ENCODE measurements at places on chromosomes 6 and 20.

- no peak for DNase-seq
Measured at GRCh38 chr6:79375635-79376337, 141.3 kb upstream of the HMGN3 start.

- no peak for DNase-seq
Measured at GRCh38 chr20:21933526-21933925, 228.1 kb downstream of the PAX1 start.

DNA sequence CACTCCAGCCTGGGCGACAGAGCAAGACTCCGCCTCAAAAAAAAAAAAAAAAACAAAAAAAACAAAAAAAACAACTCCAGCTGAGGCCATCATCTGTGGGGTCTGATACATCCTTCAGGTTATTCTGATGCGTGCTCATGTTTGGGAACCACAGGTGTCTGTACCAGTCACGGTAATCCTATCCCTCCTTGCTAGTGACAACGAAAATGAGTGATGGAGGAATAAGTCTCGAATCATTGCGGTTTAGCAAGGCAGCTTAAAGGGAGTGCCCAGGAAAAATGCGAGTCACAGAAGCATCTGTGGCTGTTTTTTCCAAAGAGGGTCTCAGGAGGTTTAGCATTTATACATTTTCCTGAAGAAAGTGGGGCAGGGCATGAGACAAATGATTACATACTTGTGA is 48.8 kb downstream of the MCUR1 start:
- peak; percentile 52 for DNase-seq

DNA sequence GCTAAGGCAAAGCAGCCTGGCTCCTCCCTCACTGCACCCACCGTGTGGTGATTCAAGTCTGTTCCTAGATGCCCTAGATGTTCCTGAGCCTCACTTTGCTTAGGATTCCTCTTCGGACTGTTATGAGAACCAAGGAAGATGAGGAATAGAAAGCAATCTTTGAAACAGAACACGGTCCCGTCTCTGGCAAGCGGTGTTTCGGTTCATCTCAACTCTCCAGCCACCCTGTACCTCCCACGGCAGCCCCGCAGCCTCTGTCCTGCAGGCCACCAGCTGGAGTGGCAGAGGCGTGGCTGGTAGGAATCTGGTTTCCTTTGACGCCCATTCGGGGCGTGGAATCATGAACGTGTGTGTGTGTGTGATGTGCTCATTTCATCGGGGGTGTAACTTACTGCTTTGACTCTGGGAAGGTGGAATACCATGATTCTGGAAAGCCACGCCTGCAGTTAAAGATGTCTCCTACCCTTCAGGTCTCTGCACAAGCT is 21.3 kb downstream of the PDE10A start:
- DNase-seq: no peak

- DNase-seq: no peak
Measured at GRCh38 chr6:84074988-84075781, 41.6 kb downstream of the MRAP2 start.

GRCh38 chr6:129695373-129696027 is 14.5 kb downstream of the ARHGAP18 start:
- DNase-seq: no peak

DNA sequence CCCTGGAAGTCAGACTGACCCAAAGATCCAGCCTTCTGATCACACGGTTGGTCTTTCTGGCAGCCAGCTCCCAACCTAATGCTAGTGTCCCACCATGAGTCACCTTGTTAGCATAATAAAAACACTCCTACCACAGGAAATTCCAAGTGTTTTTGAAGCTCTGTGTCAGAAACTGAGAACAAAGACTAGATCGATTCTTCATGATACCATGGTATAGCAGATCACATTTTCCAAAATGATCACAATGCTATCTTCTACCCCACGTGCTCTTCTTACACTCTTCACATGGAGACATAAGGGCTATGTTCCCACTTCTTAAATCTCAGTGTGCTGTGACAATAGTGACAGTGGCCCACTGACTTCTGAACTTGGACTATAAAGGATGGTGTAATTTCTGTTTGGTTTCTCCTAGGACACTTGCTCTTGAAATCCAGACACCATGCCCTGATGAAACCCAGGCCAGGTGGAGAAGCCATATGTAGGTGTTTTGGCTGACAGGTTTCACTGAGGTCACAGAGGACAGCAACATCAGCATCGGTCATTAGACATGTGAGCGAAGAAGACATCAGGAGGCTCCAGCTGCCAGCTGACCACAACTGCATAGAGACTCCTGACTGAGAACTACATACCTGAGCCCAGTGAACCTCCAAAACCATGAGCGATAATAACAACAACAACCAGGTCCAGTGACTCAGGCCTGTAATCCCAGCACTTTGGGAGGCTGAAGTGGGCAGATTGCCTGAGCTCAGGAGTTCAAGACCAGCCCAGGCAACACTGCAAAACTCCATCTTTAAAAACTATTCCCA is 57.5 kb downstream of the MKKS start:
- peak; percentile 93 for DNase-seq

DNA sequence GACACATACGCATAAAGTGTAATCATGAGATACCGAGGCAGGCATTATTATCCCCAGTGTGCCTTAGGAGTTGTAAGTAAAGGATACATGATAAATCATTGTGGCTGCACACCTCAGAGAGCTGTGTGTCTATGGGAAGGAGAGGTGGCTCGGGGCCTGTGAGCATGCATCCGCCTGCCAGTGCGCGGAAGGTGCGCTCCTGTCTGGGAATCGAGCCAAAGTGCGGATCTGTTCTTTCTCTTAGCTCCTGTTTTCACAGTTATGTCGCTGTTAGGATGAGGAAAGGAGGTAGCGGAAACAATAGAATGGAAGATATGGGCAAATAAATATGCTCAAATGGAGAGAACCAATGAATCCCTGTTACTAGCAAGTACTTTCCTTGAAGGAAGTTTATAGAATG is 98.0 kb downstream of the ANKRD6 start:
- DNase-seq: no peak

- peak; percentile 65 for DNase-seq
Measured at GRCh38 chr20:8583566-8584043, 451.5 kb downstream of the PLCB1 start.

- no peak for DNase-seq
Measured at GRCh38 chr6:110681543-110682459, 133.5 kb downstream of the CDK19 start.

GRCh38 chr6:2940010-2940850 is 31.1 kb downstream of the SERPINB6 start:
- DNase-seq: no peak

GRCh38 chr20:19252451-19253120 is 40.1 kb downstream of the SLC24A3 start:
- no peak for DNase-seq

DNA sequence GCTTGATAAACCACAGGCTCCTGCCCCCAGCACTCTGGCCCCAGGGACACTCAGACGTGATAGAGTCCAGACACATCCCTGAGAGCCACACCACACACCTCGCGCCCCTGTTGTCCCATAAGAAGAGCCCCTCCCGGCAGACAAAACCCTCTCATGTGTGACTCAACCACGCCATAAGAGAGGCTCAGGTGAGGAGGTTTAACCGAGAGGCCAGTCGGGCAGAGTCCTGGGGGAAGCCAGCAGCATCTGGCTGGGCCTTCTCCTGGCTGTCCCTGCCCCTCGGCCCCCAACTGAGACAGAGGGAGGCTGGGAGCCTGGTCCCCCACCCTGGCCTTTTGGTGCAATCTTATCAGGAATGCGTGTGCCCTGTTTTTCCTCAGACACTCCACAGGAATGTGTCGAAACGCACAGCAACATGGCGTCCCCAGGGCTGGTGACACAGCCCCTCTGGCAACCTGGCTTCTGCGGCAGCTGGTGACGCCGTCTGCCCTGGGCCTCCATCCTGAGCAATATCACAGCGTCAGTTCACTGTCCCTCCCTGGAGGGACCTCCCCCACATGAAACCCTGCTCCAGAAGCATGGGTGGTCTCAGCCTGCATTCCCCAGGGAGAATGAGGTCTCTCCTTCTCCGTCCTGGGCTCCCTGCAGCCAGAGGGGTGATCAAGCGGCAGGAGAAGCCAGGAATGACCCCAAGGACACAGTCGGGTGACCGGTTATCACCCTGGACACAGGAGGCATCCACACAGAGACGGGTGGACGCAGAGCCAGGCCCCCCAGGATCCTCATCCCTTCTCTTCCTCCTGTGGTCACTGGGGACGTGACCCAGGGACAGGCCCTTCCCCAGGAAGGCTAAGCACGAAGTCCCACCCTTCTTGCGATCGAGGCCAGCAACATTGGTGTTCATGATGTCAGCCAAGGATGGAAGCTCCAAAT is 156.6 kb upstream of the AFDN start:
- DNase-seq: no peak

DNA sequence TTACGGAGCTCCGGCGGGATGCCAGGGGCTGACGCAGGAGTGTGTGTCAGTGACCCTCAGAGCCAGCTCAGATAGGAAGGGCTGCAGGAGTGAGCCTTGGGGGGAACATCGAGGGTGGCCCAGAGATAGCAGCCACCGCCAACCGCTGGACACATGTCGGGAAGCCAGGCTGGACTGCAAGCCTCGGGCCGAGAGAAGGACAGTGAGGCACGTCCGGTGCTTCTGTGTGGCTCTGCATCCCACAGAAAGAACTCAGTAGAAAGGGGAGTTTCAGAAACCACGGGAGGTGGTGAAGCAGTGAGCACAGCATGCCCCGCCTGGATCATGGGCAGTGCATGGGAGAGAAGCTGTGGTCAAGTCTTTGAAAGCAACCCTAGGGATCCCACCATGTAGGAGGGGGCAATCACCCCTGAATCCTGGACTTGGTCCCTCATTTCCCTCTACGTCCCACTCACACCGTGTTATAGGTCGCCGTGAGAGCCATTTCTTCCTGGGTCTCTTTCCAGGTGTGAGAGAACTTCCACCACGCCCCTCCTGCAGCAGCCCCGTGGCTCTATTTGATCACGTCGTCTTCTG is 383.7 kb upstream of the CDH4 start:
- DNase-seq: no peak

DNA sequence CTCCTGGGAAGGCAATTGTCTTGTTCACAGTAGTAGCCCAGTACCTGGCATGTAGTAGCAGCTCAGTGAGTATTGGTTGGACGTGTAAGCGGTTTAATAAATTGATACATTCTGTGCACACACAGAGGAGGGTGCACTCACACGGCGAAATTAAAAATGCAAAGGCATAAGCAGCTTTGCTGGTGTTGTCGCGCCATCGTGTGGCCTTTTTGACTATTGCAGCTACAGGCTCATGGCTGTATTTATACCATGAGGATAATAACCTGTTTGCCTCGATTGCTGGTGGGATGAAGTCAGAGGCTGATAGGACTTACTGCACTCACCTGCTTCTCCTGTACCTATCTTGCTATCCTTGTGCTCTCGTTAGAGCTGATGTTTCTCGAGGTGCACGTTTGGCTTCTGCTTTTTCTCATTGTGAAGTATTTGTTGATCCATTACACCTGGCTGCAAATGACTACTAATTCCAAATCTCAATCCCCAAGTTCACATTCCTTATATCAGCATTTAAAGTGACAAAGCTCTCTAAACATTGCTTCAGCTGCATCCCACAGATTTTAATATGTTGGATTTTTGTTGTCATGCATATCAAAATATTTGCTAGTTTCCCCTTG is 61.5 kb downstream of the TBXT start:
- peak; percentile 10 for DNase-seq

- DNase-seq: no peak
Measured at GRCh38 chr6:135274561-135275293, 93.6 kb downstream of the MYB start.

DNA sequence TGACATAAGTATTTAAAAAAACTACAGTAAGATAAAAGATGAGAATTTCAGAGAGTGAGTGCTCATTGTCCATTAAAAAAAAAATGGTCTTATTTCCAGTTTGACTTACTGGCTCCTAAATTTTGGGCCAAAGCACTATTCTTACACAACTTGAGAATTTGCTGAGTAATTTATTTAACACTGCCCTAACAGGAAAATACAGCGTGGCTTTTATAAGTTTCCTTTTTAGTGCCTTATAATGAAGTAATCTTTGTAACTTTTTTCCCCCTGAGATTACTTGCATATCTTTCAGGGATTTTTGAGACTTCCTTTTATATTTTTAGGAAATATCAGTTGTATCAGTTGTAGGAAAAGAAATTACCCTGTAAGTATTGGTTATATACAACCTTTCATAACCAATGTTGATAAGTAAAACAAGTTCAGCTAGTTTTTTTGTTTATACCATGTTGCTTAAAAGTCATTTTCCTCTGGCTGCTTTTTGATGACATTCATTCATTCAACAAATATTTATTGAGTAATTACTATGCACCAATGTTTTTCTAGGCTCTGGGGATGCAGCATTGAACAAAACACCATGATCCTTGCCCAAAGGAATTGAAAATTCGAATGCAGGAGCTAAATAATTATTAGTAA is 106.4 kb upstream of the SGK1 start:
- no peak for DNase-seq

GRCh38 chr6:25415274-25415673 is 136.1 kb downstream of the CARMIL1 start:
- no peak for DNase-seq

- no peak for DNase-seq
Measured at GRCh38 chr6:21489826-21490225, 103.7 kb upstream of the SOX4 start.

GRCh38 chr20:63979229-63979556 is 249 bp downstream of the SAMD10 start:
- no peak for DNase-seq

- DNase-seq: peak; percentile 83
Measured at GRCh38 chr6:42197555-42198362, 3.0 kb upstream of the GUCA1B start.

DNA sequence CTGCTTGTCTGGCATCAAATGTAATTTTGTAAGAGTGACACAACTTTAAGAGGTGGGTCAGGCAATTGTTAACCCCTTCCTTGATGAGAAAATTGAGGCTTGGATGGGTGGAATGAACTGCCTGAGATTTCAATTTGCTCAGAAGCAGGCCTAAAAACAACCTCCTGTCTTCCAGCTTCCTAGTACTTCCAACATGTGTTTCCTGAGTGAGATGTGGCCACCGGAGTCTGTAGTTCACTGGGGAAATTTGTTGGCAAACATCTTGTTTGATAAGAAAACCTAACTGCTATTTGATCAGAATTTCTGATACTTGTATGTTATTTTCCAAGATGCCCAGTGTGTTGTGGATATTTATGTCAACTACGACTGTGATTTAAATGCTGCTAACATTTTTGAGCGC is 51.3 kb downstream of the ARFGEF2 start:
- no peak for DNase-seq

DNA sequence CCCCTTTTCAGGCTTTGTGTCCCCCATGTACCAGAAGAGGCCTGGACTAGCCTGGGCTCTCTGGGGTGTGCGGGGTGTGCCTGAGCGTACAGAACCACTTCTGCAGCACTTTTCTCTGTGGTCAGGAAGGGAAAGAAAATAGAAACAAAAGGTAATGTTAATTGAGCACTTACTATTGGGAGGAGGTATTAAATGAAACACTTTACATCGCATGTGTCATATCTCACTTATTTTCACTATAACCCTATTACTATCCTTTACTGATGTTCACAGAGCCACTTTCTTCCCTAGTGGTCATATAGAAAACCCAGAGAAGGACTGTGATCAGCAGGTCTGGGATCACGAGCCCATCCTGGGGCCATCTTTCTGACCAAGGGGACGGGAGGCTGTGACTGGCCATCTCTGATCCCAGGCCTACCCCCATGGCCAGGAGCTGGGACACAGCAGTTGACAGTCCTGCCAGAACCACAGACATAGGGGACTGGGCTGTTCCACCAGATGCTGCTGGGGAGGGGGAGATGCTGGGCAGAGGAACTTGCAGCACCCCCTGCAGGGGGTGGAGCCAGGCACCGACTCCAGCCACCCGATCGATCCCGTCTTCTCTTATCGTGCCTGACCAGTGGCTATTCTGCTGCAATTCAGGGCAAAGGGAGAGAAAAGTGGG is 107.6 kb downstream of the VEGFA start:
- DNase-seq: no peak

- no peak for DNase-seq
Measured at GRCh38 chr6:56758120-56758519, 115.4 kb upstream of the DST start.
